CD4-positive, alpha-beta T cell treated with Interleukin-1 beta for 1 hour (primary cell): ENCODE measurements at places on chromosomes 5 and 9.
A peak's percentile ranks its signal among the peaks of the same experiment; 100 is the strongest.

GRCh38 chr5:98458726-98459125, 314.7 kb upstream of the RGMB start:
- DNase-seq = no peak

GRCh38 chr9:33249983-33250382, 10.0 kb downstream of the SPINK4 start:
- DNase-seq = no peak

DNA sequence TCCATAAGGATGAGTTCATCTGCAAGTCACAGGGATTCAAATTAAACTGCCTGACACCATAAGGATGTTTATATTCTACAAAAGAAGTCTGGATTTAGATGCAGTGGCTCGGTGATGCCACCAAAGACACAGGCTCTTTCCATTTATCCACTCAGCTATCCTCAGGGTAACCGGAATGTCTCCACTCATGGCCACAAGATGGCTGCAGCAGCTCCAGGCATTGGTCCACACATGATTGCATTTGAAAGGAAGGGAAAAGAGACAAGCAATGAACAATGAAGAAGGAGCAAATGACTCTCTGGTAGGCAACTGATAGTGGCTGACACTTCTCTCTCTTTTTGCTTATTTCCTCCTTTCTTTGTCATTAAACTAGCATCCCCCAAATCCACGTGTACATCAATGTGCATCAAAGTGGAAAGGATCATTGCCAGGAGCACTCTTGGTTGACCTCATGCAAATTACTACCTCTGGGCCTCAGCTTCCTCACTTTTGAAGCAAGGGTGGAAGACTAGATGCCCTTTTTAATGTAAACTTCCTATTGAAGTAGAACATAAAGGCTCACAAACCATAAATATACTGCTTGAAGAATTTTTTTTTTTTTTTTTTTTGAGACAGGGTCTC, 7.2 kb upstream of the SNX30 start:
- no peak for DNase-seq

- DNase-seq = no peak
Observed at GRCh38 chr5:159163027-159163700, 46.2 kb downstream of the RNF145 start.

GRCh38 chr9:126205845-126206498, 120.7 kb upstream of the MVB12B start:
- DNase-seq = no peak

GRCh38 chr5:12901696-12902095, 997.5 kb upstream of the CTNND2 start:
- DNase-seq = no peak

- DNase-seq = peak; percentile 72
Observed at GRCh38 chr9:68560071-68560844, 19.6 kb upstream of the TMEM252 start.

- DNase-seq = no peak
Observed at GRCh38 chr5:82031220-82032119, 59.6 kb downstream of the ATG10 start.

DNA sequence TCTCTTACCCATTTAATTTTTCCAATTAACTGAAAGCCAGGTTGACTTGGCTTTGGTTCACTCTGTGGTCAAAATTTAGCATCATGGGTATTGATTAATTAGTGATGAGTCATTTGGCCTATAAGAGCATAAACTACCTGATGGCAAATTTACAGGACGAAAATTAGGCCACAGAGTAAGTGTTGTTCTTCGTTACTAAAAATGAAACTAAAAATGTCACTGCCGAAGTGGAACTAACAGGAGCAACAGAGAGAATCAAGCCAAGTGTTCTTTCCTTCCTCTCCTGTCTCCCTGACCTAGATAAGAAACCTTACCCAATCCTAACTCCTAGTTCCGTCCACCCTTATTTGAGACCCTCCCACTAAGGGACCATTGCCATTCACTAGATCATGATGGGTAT, 176.9 kb downstream of the RAB3C start:
- no peak for DNase-seq

DNA sequence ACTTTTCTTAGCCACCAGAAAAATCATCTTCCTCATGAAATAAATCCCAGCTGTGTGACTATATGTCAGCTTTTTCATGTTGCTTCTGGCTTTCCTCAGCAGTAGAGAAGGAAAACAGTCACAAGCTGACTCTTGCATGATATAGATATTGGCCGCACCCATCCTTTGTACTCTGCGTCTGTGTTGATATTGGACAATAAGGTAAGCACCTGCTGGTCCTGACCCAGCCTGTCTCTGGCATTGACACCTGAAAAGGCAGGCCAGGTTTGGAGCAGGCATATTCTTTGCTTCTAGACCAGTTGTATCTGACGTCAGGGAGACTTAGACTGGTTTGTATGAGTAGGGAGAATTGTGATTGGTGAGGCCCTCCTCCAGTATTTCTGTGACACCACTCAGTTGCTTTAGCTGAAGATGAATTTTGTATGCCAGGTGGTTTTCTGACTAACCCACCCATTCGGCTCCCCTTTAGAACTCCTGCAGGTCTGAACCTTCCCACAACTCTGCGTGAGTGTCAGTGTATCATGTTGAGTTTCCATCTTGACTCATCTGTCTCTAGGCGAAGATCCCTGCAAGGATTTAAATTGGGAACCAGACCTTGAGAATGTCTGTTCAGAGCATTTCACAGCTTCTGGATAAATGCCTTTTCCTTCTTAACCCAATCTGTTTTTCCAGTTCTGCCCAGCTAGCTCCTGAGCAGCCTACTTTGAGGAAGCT, 151.2 kb upstream of the RUSC2 start:
- no peak for DNase-seq

- no peak for DNase-seq
Observed at GRCh38 chr9:95953986-95954385, 78.5 kb downstream of the ERCC6L2 start.

GRCh38 chr5:2836133-2836532, 84.7 kb upstream of the IRX2 start:
- DNase-seq = no peak

- no peak for DNase-seq
Observed at GRCh38 chr5:160233215-160233614, 3.9 kb downstream of the FABP6 start.

DNA sequence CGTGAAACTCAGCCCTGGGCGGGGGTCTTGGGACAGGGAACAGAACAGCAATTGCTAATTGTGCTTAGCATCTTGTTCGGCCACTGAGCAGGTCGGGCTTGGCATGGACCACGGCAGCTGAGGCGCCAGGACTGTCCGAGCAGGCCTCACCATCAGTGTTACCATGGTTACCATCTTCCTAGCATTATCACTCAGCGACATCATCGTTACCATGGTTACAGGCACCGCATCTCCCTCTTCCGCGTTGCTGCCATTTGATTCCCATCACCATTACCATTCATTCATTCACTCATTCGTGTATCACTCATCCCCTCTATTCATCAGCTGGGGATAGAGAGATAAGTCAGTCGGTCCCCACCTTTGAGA, 81.0 kb upstream of the ZBTB43 start:
- DNase-seq = peak; percentile 15

DNA sequence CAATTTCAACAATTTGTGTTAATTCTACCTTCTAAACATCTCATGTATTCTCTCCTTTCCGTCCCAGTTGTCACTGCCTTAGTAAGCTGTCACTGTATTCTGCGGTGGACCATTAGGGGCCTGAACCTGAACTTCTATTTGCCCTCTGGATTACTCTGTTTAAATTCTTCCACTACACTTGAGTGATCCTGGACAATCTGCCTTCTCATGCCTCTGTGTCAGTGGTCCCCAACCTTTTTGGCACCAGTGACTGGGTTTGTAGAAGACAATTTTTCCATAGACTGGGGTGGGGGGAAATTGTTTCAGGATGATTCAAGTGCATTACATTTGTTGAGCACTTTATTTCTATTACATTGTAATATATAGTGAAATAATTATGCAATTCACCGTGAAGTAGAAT, 1157.6 kb upstream of the SEMA6A start:
- DNase-seq = no peak

- DNase-seq = peak; percentile 34
Observed at GRCh38 chr9:99296291-99296951, 74.3 kb downstream of the SEC61B start.

GRCh38 chr9:137309368-137310188, 7.5 kb upstream of the NRARP start:
- no peak for DNase-seq

DNA sequence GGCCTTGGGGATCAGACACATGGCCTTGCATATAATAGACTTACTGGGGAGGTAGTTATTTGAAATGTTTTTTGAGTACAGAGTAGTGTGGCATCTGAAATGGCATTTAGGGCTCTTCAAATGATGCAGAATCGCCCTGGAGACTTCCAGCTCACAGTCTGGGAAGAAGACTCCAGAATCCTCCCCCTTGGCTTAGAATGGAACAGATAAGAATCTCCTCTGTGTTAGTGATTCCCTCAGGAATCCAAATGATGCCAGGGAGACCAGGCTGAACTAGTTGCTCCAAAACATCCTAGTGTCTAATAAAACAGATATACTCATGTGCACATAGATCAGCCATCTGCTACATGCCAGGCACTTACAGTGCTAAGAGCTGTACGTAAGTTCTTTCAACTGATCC, 38.6 kb upstream of the SMC5 start:
- DNase-seq = no peak

- no peak for DNase-seq
Observed at GRCh38 chr9:110142253-110142652, 65.7 kb downstream of the C9orf152 start.

DNA sequence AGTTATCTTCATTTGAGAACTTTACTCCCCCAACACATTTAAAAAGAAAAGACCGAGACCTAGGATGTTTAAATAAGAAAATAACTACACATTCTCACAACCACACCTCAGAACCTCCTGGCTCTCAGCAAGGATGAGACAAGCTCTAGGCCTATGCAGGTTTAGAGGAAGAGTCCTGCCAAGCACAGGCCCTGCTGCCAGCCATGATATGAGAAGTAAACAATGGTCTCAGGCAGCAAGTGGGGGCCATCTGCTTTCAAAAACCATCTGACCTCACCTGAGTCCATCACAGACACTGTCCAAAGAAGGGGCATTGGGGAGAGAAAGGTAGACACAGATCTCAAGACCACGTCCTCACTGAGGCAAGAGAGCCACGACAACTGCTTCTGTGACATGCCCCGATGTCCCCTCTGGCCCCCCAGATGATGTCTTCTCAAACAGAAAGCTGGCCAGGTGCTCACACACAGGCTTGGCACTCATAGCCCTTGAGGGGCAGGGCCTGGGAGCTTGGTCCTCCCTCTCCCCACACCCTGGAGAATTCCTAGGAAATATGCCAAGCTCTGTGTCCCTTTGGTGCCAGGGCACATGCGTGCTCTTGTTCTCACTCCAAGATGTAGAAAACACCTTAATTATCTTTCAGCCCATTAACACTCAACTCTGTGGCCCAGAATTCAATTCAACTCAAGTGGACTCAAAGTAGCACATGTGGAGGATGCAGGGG, 150.4 kb downstream of the FSTL4 start:
- no peak for DNase-seq

- no peak for DNase-seq
Observed at GRCh38 chr5:176590035-176590717, 19.8 kb downstream of the GPRIN1 start.

- DNase-seq = peak; percentile 15
Observed at GRCh38 chr9:79471580-79472543, 99.9 kb upstream of the TLE4 start.

- DNase-seq = no peak
Observed at GRCh38 chr5:122736086-122736845, 38.6 kb upstream of the SNX2 start.

DNA sequence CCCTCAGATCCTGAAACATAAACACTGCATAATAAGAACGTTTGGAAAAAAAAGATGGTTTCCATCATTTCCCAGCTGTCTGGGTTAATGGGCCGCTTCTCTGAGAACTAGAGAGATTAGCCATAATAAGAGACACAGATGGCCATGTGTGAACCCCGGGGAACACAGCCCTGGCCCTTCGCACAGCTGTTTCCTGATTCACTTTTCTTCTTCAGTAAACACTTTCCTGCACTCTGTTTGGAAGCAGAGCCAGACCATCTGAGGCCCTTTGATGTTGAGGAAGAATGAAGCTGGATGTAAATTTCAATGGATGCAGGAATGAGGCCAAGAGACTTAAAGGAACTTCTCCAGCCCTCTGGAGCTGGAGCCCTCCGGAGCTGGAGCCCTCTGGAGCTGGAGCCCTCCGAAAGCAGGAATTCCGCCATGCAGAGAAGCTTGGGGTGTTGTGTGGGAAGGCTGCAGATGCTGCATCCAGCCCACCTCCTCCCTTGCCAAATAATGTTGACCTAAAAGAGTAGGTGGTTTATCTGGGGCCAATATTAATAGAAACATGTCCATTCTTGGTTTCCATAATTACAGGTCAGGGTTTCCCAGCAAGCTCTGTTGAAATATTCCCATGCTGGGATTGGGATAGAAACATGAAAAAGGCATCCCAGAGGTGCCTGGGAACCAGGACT, 218.9 kb downstream of the NXNL2 start:
- no peak for DNase-seq

DNA sequence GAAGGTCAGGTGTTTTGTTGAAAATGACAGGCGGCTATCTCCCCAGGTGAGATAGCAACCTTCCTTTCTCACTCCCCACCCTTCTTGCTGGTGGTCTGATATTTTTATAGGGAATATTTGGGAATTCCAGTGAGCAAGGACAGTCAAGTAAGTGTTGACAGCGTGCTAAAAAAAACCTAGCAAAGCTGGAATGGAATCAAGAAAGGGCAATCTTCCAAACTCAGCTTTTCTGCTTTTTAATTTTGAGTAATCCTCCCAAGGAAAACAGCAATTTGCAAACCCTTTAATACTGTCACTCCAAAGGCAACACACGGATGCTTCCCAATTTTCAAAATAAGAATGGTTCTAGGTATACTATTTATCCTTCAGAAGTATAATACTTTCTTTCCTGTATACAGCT, 143.7 kb upstream of the PCA3 start:
- DNase-seq = no peak

- DNase-seq = no peak
Observed at GRCh38 chr9:38437193-38437823, 13.1 kb upstream of the IGFBPL1 start.

GRCh38 chr5:118931564-118931963, 56.8 kb downstream of the DTWD2 start:
- DNase-seq = no peak

DNA sequence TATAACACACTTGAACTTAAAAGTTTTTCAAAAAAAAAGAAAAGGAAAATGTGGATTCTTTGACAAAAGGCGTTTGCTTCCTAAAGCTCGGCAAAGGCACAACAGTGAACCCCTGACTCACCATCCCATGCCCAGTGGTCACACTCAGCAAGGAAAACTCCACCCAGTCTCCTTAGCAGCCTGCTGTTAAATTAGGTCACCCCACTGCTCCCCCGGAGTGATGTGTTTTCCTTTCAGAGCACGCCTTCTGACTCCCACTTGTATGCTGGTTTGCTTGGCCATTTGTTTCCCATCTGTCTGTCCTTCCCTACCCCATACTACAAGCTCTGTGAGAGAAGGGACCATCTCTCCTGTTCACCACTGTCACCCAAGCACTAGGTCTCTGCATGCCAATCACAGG, 23.8 kb downstream of the RETREG1 start:
- DNase-seq = no peak

DNA sequence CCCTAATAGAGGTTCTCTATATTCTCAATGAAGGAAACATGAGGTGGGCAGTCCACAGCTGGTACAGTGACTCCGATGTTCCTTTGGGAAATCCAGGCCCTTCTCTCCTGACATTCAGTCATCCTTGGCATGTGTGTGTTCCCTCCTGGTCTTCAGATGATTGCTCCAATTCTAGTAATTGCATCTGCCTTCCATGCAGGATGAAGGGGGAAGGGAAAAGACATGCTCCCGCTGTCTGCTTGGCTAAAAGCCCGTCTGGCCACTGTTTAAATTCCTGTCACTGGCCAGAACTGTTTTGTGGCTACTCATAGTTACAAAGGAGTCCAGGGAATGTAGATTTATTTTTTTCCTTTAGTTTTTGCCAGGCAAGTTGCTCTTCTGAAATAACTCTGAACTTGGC, 65.0 kb downstream of the MAST4 start:
- no peak for DNase-seq
